ENCODE measurements at places on chromosomes 7 and 10.

GRCh38 chr7:43170571-43170970 lies 58.1 kb downstream of the HECW1 start:
- no peak for DNase-seq

DNA sequence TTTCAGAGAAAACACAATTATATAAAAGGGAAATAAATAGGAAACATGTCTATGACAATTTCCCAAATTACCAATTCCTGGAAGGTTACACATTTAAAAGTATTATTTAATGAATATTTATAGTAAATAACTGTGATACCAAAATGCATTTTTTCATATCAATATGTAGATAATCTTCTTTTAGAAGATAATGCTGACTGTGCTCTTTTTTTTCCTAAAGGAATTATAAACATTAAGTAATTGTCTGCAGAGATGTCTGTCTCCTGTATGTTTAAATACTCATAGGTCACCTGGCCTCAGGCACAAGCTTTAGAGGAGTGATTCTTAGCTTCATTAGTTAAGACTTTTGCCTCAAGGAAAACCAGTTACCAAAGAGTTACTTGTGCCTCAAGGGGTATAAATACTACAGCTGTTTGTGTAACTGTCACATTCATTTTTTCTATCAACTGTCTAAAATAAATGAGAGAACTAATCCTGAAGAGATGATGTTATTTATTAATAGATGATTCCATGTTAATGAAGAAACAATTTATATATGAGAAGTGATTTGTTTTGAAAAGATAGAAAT lies 77.1 kb downstream of the DNAJC1 start:
- no peak for DNase-seq

DNA sequence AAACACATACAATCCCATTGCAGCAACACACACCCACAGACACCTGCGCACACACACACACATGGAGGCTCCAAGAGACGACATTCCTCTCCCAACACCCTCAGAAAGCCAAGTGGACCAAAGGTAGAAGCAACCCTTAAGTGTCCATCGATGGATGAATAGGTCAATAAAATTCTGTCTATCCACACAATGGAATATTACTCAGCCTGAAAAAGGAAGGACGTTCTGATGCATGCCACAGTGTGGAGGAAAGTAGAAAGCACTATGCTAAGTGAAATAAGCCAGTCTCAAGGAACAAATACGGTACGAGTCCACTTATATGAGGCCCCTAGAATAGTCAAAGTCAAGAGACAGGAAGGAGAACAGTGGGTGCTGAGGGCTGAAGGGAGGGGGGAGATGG lies 174.4 kb downstream of the GRID1 start:
- DNase-seq: no peak

DNA sequence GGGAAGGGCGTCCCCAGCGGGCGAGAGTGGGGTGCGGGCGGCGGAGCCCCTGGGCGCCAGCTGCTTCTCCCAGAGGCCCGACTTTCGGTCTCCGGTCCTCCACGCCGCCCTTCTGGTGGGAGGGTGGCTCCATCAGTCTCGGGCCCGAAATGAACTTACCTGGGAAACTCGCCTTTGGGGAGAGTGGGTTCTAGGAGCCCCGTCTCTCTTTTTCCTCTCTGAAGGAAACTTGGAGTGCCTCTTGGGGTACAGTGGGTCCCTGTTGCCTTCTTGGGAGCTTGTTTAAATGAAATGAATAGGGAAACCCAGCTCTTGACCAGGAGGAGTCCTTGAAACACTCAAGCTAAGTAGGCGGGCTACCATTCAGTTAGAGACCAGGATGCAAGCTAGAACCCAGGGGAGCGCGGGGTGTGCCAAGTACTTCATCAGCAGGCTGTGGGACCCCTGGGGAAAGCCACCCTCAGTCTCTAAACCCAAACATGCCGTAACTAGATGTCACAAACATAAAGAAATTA lies 1.3 kb downstream of the SLC26A4 start:
- DNase-seq: no peak

GRCh38 chr7:158723266-158723665 lies 18.7 kb upstream of the NCAPG2 start:
- DNase-seq: no peak

GRCh38 chr7:103810112-103810744 lies 179.2 kb downstream of the RELN start:
- no peak for DNase-seq

GRCh38 chr10:88064608-88065382 lies 201.4 kb downstream of the PTEN start:
- peak; percentile 80 for DNase-seq

- DNase-seq: no peak
Measured at GRCh38 chr7:132072873-132073272, 503.4 kb downstream of the PLXNA4 start.
